ENCODE measurements at places on chromosomes 5 and 9.

GRCh38 chr5:77277759-77278158 lies 67.3 kb downstream of the PDE8B start:
- DNase-seq, result no peak

DNA sequence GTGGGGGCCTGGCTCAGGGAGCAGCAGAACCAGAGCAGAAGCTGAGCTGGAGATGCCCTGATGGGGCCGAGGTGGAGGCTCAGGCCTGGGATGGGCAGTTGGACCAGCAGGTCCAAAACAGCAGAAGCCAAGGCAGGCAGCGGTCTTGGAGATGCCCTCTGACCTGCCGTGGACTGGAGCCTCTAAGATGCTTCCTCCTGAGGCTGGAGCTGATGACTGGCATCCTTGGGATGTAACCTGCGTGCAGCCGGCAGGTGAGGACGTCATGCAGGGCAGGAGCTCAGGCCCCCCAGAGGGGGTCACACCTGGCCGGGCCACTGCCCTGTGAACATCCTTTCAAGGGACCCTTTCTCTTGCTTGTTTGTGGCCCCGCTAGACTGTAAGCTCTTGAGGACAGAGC lies 162.0 kb downstream of the RGS3 start:
- no peak for DNase-seq

DNA sequence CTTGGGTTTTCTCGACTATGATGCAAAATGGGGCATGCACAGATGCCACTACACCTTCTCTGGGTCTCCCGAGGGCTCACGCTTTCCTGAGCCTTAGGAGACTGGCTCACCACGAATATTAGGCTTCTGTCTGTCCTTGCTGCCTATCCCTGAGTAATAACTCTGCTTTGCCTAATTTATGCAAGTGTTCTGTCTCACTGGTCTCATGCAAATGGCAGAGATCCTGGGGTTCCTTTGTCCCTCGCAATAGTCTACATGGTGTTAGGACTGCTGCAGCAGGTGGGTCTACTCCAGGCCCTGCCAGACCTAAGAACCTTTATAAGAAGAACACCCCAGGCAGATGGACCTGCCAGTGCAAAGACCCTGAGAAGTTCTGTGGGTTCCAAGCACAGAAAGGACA lies 72.3 kb upstream of the HRH2 start:
- no peak for DNase-seq

DNA sequence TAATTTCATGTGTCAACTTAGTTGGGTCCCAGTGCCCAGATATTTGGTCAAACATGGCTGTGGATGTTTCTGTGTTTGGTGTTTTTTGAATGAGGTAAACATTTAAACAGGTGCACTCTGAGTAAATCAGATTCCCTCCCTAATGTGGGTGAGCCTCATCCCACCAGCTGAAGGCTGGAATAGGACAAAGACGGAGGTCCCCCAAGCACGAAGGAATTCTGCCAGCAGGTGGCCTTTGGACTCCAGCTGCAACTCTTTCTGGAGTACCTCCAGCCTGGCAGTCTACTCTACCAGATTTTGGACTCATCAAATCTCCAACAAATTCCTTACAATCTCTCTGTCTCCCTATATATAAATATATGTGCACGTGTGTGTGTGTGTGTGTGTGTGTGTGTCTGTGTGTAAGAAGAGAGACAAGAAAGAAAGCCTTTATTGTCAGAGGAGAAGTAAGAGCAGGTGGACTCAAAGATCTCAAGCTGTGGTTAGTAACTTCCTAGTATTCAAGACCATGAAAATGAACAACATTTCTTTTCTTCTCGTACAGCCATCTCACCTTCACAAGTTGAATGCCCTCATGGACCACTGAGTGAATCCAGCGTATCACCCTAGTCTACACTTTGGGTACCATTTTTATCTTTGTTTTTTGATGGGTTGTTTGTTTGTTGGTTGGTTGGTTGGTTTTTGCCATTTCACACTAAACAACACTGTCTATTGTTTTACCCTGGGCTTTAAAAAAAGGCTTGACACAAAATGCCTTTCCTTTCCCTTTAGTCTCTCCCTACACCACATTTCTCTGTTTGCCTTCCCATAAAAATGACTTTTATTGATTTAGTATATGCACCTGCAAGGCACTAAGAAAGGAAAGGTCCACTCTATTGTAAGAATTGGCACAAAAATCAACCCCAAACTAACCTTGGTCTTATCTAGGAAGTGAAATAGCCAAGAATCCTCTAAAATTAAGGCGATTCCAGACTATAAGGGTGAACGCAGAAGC lies 118.7 kb downstream of the TENT4A start:
- DNase-seq, result no peak

Measured in stimulated activated CD8-positive, alpha-beta memory T cell treated with anti-CD3 and anti-CD28 coated beads, Interleukin-2, amount 100 ng/mL, for 48 hours (primary cell).